IPS DF 6.9 (cell line): ENCODE measurements at places on chromosomes 12 and 14.

GRCh38 chr14:32225378-32225920, 22.4 kb upstream of the RNU6-8 start:
- no peak for DNase-seq

- DNase-seq = no peak
Measured at GRCh38 chr14:85061256-85061655, 468.7 kb upstream of the FLRT2 start.

DNA sequence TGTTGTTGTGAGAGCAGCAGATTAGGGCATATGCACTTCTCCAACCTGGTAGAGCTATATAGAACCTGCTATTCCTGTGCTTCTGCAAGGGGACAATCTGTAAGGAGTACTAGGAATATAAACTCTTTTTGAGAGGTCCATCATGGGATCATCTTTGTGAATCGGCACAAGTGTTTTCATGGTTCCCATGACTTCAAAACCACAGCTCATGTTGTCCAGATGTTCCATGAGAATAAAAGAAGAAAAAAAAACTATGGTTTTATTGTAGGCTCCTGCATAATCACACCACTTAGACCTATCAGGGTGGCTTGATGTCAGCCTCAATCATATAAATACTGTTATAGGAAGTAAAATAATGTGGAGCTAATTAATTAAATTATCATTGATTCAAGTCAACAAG, 311.4 kb upstream of the ATP2B1 start:
- DNase-seq = no peak

- no peak for DNase-seq
Measured at GRCh38 chr12:99766408-99766807, 118.9 kb downstream of the GARIN6 start.
